ENCODE measurements at places on chromosomes 13 and 19.

DNA sequence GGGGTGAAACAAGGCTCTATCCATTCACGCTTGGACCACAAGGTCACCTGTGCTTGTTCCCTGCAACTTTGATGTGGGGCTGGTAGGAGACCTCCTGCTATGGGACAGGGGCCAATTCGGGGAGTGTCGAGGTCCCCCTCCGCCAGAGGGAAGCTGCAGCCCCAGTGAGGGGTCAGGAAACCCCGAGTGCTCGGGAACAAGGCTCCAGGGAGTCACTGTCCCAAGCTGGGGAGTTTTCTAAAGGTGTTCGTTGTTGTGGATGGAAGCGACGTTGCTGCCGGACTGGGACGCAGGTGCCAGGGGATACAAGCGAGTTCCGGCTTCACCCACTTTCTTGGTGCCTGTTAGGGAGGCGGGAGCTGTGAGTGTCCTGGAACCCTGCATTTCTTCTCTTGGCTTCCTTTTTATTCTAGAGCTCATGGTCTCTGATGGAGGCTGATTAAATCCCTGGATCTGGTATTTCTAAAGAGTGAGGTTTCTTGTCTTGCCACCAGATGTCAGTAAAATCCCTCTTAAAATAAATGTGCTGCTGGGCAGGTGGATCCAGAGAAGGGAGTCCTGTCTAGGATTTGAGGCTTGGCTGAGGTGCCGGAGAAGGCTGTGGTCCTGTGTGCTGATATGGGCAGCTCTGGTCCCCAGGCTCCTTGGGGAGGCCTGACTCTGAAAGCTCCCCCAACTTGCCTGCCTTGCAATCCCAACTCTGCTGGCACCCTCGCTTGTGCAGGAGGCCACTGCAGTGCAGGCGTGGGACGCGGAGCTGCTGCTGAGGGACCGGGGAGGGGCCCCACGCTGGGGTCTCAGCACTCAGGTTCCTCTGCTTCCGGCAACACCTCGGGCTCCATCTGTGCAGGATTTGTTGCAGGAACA, 153.9 kb downstream of the TEX29 start:
- DNase-seq = no peak

DNA sequence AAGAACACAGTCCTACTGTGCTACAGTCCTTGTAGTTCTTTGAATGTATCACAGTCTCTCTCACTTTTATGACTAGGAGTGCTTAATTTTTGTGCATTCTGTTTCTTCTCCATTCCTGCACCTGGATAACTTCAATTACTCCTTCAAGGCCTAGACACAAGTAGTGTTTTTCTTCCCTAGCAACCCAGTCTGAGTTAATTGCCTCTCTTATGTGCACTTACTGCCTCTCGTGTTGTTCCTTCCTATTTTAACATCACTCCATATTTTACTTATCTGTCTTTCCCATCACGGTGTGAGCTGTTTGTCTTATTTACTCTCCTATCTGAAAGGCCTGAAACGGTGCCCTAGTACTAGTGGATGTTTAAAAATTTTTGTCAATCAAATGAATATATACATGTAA, 101.5 kb downstream of the HS6ST3 start:
- no peak for DNase-seq

DNA sequence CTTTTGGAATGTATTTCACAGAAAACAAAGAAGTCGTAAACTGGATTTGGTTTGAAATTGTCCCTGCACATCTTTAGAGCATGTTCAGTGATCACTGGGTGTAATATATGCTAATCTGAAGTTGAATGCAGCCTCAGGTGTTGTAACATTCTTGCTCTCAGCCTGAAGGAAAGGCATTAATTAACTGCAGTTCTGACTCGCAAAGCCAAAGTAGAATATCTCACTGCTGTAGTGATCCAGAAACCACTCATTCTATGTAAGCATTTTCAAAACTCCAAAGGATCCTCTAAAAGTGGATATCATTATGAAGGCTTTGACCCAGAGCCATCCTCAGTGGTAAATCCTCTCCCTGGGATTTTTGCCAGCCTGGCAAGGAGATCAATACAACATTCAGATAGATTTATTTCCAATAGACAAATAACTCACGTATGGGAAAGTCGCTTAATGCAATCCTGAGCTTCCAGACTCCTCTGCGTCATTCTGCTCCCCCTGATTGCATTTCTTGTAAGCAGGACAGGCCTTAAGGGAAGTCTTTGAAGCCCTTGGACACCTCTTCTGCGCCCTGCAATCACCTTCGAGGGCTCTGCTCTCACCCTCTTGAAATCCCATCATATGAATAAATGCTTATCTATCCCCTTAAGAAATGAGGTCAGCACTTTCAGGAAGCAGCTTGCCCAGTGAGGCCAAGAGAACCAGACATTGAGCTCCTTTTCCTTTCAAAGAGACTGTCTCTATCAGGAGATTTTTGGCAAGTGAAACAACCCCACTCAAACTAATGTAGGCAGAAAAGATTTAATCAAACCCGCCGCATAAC, 301.7 kb upstream of the NBEA start:
- DNase-seq = no peak

DNA sequence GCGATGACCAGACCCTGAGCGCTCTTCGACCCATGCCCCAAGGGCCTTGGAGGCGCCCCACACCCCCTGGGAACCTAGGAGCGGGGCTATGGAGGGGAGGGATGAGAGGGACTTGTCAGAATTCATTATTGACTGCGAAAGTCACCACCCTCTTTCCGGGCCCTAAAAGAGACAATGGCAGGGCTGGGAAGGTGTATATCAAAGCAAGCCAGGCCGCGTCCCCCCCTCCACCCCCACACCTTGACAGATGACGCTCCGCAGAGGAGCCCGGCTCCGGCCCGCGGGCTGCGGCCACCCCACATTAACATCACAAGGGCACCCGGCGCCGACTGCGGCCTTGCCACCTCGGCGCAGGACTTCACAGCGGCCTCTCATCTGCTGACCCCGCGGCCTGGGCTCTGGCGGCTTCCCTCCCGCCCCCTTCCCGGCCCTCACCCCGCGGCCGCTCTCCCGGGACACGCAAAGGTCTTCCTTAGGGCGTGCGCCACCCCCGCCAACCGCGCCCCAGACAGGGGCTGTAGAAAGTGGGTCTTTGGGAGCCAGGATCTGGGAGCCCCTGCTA, 2.4 kb downstream of the CDX2 start:
- no peak for DNase-seq

DNA sequence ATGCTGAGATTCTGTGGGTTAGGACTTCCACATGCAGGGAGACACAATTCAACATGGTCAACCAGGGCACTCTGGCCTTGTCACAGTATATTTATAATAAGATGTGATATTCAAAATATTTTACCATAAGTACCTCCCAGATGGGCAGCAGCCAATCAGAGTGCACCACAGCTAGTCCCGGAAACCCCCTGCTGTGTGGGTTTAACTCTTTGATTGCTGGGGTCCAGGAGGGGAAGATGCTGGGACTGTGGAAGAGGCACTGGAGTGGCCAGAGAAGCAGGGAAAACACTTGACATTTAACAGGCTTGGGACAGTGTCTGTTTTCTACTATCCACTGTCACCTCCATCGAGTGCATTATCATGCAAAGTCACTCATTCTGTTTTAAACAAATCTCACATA, 99.0 kb downstream of the MBNL2 start:
- no peak for DNase-seq

DNA sequence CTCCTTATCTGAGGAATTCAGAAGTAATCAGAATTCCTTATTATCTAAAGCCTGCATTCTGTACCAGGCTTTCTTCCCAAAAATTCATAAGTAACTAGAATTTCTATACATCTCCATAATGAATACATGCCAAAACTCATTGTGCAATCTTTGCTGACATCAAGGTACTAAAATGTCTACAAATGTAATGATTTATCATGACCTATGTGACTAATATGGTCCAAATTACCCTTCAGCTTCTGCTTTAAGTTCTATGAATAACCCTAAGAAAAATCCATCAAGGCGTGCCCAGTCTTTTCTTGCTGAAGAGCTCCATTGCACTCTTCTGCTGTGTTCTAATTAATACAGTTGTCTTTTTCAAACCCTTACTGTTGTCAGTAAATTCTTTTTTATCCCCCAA, 58.5 kb upstream of the SLITRK1 start:
- DNase-seq = no peak

DNA sequence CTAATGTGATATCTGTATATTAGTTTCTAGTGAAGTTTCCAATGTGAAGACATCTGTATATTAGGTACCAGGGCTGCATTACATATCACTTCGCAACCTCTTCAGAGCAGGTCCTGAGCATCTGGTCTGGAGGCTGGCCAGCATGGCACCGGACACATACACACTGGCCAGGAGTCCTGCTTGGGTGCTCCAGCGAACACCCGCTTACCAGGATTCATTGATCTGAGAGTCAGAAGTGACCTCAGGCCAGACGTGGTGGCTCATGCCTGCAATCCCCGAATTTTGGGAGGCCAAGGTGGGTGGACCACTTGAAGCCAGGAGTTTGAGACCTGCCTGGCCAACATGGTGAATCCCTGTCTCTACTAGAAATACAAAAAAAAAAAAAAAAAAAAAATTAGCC, 93.0 kb upstream of the IRS2 start:
- no peak for DNase-seq

GRCh38 chr19:51103926-51104341, 4.3 kb downstream of the CTU1 start:
- no peak for DNase-seq

- DNase-seq = no peak
These were observed 5.7 kb downstream of the SLC7A9 start for GRCh38 chr19:32863841-32864240.

GRCh38 chr19:9166846-9167245, 11.9 kb upstream of the OR7D2 start:
- no peak for DNase-seq

DNA sequence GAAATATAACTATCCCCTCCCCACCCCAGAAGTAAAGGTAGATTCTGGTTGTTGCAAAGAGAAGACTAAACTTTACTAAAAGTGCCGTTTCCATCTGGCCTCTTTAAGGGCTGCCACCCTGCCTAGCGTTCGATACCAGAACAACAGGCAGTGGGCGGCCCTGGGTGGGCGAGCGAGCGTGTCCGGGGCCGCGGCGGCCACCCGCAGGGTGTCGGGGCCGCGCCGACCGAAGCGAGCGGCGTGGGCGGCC, 2.6 kb downstream of the FGF9 start:
- DNase-seq = no peak

DNA sequence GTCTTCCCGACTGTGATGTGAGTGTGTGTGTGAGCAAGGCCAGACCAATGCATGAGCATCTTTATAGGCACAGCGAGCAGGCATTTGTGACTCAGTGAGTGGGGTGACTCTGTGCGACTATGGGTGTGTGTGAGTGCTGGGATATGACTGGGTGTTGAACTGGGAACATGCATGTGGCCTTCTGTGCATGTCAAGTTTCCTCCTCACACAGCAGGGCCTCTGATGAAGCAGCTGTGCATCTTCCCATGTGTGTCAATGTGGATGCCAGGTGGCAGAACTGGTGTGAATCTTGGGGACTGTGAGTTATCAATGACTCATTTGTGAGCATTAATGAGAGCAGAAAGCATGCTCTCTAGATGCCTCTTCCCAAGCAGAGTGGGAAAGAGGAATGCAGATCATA, 12.1 kb upstream of the LGALS14 start:
- no peak for DNase-seq
